ENCODE measurements at places on chromosomes 1 and 21.

- no peak for DNase-seq
These were observed 30.1 kb upstream of the PLD5 start for GRCh38 chr1:242554577-242554976.

- peak; percentile 28 for DNase-seq
These were observed at the start of gene VANGL2 for GRCh38 chr1:160400223-160400645. Gene VANGL2 (plus strand): TSS chr1:160400564. CDS start chr1:160415838, 15,274 bp downstream.

DNA sequence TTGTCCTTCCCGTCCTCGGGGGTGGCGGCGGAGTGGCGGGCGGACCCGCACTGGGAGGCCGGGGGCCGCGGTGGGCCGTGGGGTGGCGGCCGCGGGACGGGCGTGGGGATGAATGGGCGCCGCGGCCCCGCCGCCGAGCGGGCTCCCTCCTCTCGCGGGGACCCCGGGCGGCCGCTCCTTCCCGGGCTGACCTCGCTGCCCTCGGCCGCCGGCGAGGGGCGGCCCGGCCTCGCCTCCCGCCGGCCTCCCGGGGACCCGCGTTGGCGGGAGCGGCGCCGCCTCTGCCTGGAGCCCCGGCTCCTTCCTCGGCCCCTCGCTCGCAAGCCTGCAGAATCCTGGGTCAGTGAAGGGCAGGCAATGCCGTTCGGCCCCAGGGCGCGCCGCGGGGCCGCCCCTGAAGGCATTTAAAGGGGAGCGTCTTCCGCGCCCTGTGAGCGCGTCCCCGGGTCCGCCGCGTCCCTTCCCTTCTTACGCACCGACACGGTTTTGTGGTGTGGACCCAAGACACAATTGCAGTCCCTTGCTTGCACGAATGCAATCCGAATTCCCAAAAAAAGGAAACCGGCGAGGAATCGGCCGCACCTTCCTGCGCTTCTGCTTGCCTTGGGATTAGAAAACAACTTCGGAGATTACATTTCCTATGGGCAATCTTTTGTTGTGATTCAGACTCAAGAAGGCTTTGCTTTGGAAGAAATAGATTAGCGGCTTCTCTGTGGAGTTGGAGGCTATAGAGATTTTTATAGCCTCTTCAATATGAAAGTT, 776 bp downstream of the ITSN1 start:
- DNase-seq = no peak

- no peak for DNase-seq
These were observed 16.4 kb downstream of the CNIH4 start for GRCh38 chr1:224373008-224373590.

DNA sequence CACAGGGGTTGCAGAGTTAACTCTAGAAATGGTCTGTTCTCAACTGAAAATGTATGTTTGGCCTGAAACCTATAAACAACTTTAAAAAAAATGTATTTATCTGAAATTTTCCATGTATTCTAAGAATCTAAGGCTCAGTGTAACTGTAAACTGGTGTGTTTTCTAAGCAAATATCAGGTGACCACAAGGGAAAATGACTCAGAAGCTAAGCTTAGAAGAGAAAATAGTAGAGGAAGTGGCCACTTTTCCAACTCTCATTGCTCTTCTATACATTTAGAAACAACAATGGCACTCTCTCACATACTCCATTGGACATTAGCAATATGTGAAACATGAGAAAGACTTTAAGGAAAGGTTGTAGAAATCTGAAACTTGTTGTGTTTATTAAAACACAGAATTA, 7.5 kb downstream of the TNFSF18 start:
- no peak for DNase-seq

DNA sequence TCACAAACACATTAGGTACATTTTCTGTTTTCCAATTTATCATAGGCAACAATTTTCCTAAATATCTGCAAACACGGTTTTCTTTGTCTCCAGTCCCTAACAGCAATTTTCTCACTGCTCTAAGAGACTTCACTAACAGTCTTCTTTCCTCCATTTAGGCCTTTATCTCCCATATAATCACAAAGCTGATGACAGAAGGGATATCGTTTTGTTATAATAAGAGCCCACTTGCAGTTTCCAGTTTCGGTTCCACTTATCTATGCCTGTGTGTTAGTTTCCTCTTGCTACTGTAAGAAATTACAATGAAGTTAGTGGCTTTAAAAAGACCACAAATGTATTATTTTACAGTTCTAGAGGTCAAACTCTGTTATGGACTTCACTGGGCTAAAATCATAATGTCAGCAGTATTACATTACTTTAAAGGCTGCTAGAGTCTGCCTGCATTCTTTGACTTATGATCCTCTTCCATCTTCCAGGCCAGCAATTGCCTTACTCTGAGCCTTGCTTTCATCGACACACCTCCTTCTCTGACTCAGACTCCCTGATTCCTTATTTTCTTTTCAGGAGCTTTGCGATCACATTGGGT, 549.3 kb downstream of the NCAM2 start:
- DNase-seq = no peak

DNA sequence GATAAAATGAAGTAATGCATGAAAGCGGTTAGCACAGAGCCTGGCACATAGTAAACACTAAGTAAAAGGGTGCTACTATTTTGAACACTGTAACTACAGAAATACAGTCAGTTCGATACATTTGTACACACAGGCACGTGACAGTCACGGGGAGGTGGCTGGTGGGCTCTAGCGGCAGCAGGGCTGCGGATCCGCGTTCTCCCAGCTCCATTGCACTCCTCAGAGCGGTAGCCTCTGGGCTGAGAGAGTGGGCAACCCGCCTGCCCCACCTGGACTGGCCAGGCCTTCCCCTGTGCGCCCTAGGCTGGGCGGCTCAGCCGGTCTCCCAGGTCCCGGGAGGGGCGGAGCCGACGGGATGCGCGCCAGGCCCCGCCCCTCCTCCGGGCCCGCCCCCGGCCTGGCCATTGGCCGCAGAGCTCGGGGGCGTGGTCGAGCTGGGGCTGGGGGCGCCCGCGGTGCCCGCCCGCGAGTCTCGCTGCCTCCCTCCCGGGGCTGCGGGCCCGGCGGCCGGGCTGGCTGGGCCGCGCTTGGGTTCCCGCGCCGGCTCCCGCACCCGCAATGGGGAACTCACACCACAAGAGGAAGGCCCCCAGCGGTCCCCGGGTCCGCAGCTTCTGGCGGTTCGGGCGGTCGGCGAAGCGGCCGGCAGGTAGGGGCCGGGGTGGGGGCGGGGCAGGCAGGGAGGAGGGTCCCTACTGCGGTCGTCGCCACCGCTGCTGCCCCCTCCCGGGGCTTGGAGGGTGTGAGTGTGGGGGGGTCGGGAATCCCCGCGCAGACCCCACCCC, 51.2 kb upstream of the SYNC start:
- DNase-seq = peak; percentile 48

- no peak for DNase-seq
These were observed 150.0 kb downstream of the TOMM20 start for GRCh38 chr1:234978397-234979295.

DNA sequence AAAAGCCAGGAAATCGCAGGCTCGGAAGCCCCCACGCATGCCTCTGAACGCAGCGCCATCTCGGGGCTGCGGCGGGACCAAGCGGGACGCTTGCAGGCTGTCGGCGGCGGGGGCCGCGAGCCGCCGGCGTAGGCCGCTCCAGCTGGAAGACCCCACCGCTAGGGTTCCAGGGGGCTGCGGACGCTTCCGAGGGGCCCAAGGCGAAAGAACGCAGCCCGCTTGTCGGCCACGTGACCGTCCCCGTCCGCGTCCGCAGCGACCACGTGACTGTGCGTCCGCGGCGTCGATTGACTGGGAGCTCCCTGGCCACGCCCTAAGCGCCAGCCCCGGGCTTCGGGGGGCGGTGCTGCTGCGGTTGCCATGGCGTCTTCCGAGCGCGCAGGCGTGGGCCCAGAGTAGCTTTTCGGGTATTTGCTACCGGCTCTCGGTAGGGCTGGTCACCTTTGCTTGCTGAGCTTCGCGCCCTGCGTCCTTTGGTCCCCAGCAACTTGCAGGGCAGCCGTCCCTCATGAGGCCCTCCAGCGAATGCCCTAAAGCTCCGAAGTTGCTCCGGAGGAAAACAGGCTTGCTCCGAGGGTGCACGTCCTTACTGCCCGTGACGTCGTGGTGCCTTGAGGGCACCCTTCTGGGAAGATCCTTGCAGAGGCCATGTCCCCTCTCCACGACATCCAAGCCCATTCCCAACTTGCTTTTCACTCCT, 197.2 kb downstream of the DYRK1A start:
- DNase-seq = peak; percentile 88

- no peak for DNase-seq
These were observed 584 bp upstream of the C1orf141 start for GRCh38 chr1:67135354-67135753.
